ENCODE measurements at places on chromosomes 5 and 9.

DNA sequence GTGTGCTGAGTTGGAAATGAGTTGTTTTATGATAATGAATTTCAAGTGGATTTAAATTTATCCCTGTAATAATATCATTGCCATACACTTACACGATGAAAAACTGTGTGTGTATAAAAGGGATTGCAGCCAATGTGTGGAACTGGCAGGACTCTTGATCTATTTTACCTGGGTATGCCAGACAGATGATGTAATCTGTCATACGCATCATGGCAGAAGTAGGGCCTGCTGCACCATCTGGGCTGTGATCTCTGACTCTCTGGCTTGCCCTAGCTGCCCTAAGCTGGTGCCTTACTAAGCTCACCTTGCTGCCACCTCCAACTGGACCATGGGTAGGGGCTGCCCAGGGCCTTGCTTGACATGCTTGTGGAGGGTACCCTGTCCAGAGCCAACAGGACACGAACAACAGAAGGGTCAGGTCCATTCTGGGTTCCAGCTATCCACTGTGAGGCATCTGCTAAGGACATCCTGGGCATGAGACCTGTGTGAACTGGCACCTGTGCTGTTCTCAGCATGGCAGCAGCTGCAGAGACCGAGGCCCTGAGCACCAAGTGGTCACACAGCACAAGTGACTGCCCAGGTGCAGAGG is 184.2 kb downstream of the FSTL4 start:
- DNase-seq = no peak

DNA sequence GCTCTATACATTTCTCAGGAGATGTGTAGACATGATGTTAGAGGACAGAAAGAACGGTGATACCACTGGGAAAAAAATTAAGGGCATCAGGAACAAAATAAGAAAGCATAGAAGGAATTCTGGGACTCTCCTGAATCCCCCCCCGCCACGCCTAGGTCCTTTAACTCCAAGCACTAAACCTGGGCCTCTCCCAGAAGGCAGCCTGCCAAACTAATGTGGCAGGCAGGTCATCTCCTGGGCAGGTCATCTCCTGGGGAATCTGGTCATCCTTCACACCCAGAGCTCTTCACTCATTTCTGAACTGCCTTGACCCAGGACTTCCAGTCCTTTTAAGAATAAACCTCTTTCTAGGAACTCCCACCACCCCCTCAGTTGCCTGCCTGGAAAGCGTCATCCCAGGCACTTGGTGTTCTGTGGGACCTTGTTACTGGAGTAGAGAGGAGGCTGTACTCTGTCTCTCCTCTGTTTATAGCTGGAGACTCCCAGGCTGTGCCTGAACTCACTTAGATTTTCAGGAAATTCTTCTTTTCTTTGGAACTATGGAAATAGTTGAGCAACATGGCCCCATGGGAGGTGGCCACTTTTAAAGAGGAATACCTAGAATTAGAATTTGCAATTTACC is 24.1 kb downstream of the PSAT1 start:
- no peak for DNase-seq

GRCh38 chr5:173969167-173970049 is 19.6 kb upstream of the C5orf47 start:
- DNase-seq = peak; percentile 52

DNA sequence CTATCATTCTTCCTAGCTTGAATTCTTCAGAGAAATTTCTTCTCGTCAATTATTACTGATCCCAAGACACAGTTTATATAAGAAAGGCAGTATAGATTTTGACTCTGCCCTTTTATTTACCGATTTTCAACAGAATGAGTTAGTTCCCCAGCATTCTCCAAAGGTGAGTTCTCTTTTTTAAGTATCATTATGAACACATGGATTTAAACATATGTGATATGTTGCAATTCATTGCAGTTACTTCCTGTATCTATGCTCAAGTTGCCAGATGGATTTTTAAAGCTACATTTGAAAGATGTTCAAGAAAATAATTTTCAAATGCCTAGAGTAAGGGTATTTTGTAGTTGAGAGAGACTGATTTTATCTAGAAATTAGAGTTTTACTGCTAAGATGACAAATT is 8.4 kb downstream of the WDR41 start:
- DNase-seq = no peak

DNA sequence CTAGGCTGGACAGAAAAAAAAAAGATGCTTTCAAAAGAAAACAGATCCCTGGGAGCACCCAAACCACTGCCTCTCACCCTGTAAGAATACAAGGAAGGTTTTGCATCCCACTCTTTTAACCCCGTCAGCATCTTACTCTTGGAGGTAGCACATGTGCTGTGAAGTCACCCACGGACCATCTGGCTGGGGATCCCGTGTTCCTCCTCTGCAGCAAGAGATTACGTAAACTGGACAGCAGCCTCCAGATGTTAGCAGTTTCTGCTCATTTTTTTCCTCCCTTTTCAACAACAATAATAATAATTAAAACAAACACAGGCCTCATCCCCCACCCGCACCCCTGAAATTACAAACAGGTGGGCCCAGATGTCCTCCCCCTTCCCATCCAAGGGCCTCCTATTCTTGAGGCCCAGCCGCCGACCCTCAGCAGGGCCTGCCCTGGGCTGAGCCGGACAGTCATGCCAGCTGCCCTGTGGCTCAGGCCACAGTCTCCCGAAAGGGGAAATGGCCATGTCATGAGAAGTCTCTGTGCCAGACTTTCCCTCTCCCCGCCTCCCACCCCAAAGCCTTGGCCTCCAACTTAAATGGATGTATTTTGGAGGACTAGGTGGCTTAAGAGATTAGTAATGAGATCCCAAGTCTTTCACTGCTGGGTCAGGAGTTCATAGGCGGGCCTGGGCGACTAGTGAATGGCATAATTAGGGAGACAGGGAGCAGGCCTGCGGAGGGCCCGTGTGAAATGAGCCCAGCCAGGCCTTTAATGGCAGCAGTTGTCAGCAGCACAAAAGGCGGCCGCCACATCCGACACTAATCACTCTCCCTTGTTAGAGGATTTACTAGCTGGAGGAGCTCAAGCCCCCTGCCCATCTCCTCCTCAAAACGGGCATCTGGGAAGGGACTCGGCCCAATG is 165.1 kb downstream of the PAPPA start:
- DNase-seq = peak; percentile 72

GRCh38 chr5:58640011-58640410 is 57.1 kb downstream of the RAB3C start:
- no peak for DNase-seq

DNA sequence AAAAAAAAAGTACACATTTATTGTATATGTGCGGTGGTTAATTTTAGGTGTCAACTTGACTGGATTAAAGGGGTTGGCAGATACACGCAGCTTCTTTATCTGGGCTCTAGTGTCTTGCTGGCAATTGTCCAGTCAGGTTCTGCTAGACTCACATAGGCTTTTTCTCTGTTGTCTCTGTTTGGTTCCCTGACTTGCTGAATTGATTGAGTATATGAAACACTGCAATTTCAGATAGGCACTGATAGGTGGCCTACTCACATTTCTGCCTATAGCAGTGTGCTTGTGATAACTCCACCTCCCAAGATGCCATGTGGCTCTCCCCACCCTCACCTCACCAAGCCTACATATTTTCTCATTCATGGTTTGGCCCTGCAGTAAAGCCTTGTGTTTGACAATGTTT is 52.5 kb downstream of the AOPEP start:
- no peak for DNase-seq

DNA sequence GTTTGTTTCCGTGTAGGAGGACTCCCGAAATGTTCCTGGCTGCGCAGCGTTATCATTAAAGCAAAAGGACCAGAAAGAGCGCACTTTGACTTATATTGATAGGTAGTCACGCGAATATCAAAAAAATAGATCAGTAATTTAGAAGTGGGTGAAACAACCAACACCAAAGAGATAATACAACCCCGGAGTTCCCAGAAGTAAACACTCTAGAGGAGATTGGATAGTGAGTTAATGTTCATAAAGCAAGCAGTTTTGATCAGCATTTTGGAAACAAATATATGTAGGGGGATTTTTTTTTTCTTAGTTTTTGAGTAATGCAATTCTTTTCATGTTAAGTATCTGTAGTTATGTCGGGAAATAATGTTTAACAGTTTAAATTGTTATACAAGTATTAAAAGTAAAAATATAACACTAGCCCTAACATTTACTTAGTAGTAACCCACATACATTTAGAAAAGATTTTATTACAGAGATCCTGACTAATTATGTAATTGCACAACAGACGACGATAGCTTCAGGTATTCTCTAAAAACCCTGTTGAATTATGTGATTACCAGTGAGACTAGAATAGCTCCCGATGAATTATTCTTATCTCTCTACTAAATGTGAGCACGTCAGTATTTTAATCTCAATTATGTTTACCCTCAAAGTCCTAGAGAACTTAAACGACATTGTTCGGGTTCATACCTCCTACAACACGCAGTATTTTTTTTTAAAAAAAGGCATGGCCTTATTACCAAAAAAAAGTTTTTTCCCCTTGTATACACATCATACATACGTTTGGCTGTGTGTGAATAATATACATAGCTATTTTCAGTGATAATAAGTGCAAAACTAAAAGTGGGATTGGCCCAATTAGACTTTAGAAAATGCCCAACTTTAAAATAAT is 9.4 kb upstream of the NFIB start:
- DNase-seq = peak; percentile 28

DNA sequence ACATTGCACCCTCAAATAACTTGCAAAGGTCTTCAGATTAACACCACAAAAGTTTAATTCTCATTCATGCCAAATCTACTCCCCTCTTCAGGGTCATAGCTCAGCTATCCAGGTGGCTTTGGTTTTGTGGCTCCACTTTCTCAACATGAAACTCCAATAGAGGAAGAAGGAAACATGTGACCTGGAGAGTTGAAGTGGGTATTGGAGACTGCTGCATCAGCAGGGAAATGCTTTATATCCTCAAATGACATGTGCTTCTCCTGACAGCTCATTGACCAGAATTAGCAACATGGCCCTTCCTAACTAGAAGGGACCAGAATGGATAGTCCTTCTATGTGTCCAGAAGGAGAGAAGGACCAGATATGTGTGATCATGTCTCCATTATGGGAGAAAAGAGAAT is 73.6 kb downstream of the TLR4 start:
- DNase-seq = no peak

GRCh38 chr5:157108976-157109375 is at the start of gene HAVCR2:
TSS of gene HAVCR2 (minus strand) at chr5:157109044. CDS start at chr5:157108983, 61 bp downstream.
- no peak for DNase-seq

GRCh38 chr5:139116100-139116655 is 82.0 kb downstream of the SIL1 start:
- no peak for DNase-seq

GRCh38 chr9:127104581-127105311 is 17.7 kb downstream of the ANGPTL2 start:
- DNase-seq = no peak

DNA sequence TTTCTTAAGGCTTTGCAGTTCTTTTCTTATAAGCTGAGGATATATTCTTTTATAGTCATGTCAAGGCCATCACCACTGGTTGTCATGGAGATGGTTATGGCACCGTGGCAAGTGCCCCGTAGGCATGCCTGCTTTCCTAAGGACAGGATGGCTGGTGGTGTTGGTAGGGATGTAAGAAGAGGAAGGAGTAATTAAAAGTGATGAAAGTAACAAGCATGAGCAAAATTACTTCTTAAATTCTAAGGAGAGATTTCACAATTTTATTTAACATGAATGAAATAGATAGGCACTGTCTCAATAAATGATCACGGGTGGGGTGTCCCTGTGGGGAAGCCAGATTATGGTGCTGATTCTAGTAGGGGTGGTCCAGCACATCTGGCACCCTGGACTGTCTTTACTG is 290.2 kb upstream of the KLF4 start:
- no peak for DNase-seq

DNA sequence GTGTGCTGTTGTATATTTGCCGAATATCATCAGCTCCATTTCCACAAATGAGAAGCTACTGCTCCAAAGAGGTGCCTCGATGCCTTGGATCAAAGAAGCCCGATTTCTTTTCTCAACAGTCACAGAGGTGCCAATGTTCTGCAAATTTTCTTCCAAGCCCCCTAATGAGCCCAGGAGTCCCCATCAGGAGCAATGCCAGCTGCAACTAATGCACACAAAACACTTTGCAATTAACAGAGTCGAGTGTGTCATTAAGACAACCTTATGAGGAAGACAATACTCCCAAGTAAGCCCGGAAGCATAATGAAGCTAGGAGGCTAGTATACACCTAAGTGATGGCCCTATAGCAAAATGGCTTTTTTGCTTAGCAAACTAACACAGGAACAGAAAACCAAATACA is 247.0 kb downstream of the TRIM32 start:
- no peak for DNase-seq

DNA sequence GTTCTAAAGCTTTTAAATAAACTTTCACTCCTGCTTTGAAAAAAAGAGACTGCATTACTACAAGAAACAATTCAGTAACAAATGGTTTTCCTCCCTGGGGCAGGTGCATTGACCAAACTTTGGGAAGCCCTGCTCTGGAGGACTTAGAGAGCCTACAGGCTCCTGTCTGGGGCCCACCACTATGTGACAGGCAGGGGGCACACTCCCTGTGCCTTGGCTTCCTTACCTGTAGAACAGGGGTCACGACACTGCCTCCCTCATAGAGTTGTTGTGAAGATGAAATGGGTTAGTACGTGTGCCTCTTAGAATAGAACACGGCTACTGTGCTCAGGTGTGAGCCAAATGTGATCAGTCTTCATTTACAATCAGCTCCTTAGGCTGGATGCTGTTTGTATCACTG is 130.1 kb downstream of the GPBP1 start:
- no peak for DNase-seq

DNA sequence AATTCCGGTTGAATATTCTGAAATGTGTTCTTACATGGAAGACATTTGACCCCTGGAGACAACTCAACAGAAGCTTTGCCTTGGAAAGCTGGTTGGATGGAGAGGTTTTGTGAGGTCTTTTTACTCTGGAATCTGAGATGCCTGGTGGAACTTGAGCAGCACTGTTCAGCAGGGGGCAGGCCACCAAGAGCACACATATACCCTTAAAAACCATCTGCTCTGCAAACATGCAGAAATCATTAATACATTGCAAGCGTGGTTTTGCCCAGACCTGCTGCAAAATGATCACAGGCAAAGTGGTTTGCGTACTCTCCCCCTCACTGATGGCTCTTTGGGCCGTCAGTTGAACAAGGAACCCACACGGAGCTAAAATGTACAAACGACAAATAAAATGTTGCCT is 32.8 kb upstream of the DAP start:
- no peak for DNase-seq

DNA sequence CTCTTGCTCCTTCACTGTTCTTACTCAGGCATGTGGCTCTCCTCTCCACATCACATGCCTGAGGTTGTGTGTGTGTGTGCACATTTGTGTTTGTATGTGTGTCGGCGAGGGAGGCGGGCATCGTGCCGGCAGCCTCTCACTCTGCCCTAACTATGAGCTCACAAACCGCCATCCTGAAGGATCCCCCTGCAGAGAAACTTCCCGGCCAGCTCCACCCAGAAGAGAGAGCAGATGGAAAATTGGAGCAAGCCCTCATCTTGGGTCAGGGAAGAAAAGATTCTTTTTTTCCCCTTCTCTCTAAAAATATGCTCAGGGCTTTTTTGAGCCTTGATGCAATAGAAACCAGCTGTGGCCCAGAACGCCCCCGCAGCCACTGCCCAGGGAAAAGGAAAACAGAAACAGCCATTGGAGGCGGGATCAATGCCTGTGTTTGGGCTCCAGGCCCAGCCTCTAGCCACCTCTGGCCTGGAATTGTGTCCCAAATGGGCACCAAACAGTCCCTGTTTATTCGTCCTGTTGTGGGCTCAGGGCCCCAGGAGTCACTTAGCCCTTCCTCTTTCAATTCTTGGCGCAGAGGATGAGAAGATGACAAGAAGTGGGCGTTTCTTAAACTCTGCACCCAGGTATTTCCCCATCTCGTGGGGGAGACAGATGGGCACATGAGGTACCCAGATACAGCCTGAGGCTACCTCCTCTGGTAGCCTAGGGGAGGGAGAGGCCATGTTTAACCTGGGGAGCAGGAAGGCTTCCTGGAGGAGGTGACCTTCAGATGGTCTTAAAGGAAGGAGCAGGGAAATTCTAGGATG is 151.5 kb downstream of the RGS3 start:
- peak; percentile 86 for DNase-seq
